ENCODE measurements at places on chromosomes 7 and 10.

- DNase-seq = no peak
Observed at GRCh38 chr7:6032167-6032566, 991 bp downstream of the ANKRD61 start.

DNA sequence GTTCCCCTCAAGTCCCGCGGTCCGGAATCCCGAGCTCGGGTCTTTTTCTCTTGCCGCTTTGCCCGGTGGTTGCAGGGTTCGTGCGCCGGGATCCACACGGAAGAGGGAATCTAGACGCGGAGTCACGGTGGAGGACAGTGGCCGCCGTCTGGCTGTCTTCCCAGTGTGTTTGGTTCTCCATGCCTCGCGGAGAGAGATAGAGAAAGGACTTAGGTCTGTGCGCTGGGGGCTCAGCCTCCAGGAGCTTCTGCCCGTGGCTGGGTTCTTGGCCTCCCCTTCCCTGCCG, 1.6 kb downstream of the FFAR4 start:
- no peak for DNase-seq

DNA sequence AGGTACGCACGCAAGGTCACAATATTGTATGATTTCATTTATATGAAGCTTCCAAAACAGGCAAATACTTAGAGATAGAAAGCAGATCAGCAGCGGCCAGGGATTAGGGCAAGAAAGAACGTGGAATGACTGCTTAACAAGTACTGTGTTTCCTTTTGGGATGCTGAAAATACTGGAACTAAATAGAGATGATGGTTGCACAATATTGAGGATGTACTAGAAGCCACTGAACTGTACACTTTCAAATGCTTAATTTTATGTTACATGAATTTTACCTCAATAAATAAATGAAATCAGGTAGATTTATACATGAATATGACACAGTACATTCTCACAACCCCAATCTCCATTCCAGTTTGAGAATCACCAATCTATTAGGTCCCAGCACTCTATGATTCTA, 15.6 kb downstream of the SEM1 start:
- DNase-seq = no peak

- DNase-seq = no peak
Observed at GRCh38 chr10:103232772-103233488, 12.8 kb upstream of the RPEL1 start.

GRCh38 chr10:33793793-33794192, 459.3 kb upstream of the NRP1 start:
- DNase-seq = no peak

DNA sequence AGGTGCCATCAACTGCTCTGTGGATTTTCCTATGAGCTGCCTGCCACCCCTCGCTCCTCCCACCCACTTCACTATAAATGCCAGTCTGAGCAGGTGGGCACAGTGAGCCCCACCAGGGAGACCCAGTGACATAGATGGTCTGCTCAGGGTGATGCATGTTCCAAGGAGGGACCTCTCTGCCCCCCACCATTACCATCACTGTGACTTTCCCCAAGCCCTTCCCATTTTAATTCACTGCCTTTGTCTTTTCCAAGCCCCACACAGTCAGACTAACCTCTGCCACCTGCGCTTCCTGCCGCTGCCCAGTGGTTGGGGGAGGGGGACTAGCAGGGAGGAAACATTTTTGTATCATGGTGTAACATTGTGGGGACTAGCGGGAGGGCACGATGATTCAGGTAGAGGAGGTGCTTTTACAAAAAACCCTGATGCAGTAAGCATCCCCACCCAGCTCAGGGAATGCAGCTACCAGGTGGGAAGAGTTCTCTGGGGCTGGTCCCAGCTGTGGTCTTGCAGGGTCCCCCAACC, 24.6 kb downstream of the PRSS2 start:
- DNase-seq = no peak

GRCh38 chr7:1818575-1819258, 148.6 kb downstream of the ELFN1 start:
- DNase-seq = no peak

GRCh38 chr10:68109331-68109730, at the start of gene MYPN:
MYPN (plus strand) TSS chr10:68109488; CDS start chr10:68121439, 11,951 bp downstream.
- no peak for DNase-seq

DNA sequence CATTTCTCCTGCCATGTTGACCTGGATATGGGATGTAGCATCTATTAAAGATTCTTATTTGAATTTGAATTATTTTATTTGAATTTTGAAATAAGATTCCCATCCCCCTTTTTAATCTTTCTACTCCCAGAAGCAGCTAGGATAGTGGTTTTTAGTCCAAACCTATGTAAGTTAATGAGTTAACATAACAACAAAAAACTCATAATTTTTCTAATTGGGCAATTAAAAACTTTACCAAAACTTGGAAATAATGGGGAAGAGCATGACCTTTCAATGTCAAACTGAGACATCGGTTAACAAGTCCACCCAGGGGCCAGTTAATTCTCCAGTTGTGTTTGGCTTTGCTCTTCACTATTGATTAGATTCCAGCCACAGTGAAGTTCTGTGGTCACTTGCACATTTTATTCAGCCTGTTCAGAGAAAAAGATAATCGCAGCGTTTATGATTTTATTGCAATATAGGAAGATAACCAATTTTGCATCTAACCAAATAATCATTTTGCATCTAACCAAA, 1.2 kb upstream of the FAM13C start:
- no peak for DNase-seq

GRCh38 chr10:62095181-62096122, 173.2 kb downstream of the RTKN2 start:
- DNase-seq = no peak

DNA sequence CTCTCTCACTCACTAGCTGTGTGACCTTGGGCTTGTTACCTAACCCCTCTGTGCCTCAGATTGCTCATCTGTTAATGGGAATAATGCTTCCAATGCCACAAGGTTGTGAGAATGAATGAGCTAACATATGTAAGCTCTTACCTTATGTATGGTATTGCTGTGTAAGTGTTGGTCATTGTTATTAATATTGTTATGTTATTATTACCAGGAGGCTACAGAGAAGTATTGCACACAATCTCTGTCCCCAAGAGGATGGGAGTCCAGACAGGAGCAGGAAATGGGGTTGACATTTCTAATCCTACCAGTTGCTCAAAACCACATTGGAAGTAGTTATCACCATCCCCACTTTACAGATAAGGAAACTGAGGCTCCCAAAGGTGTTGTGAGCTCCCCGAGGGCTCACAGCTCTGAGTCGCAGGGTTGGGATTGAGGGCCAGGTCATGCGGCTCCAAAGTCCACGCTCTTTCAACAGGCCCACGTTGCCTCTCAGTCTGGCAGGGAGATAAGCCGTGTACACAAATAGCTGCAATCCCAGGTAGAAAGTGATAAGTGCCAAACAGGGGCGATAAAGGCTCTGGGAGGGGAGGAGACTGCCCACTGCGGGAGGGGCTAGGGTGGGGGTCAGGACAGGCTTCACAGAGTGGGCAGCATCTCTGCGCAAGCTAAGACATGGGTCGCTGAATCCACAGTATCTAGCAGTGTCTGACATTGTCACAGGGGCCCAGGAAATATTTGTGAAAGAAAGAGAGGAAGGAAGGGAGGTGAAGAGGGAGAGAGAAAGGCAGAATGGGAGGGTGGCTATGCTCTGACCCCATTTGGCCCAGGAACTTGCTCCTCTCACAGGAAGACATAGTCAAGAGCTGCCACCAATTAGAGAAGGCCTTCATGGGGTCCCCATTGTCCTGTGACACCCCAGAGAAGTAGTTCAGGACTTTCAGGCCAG, 9.6 kb upstream of the ZMIZ1 start:
- DNase-seq = no peak
